ENCODE measurements at places on chromosomes 4 and X. TPM values are rescaled to one million over a fixed set of nuclear protein-coding genes. Genes with fewer than 3 reads are reported as not detected.

DNA sequence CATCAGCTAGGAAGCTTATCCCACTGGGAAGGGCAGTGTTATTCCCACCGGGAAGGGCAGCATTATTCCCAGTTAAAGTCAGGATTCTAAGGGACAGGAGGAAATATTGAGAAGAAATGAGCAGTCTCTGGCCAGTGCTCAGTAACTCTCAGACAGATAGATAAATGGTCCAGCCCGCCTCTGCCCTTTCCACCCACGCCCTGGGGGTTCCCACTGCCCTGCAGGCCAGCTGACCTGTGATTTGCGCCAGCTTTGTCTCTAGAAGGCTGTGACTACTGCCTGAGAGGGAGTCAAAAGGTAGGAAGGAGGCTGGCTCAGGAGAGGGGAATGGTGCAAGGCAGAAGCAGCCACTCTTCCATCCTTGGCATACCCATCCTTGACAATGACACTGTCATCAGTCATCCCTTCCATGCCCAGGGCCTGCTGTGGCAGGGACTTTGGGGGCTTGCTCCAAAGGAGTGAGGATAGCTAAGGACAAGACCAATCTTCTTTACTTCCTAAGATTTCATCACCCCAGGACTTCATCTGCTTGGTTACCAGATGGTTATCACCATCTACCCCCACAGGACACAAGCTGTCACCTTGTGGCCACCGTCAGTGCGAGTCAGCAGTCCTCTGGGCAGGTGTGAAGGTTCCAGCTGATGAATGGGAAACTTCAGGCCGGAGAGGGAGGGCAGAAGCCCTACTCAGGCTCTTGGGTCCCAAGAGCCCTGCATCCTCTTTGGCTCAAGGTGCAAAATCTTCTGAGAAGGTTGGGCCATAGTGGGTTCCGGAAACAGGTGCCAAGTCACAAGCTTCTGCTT lies 49.5 kb downstream of the SEPSECS start:
- H3K27me3 ChIP-seq = peaks cover 22% of the 10 kb centered on the region
- no peak for DNase-seq
- H3K27ac ChIP-seq = no peak overlapping the region
- no peaks in the 10 kb centered on the region for H3K36me3 ChIP-seq
- no peak overlapping the region for H3K4me3 ChIP-seq

NXF2B gene
- total RNA-seq = not detected

CXCL6 gene
- not detected for total RNA-seq

CCNG2 gene
- 11.3 TPM for total RNA-seq

GRIA3 gene
- total RNA-seq = not detected

DNA sequence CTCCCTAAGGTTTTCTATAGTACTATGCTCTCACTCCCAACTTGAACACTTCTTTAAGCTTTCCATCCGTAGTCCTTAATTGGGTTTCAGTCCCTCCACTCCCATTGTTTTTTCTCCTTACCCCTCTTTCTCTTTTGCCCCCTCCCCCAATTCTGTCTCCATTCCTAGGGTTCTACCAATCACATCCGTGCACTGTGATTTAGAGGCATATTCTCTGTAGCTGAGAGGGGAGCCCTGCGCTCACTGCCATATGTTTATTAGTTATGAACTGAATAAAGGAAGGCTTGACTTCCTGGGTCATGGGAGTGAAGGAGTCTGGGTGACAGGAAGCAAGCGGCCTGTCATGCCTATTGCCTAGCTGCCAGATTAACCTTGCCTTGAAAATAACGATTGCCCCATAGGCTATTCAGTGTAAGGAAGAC lies 471 bp downstream of the MCTS1 start:
- no peaks in the 10 kb centered on the region for H3K4me1 ChIP-seq
- no peaks in the 10 kb centered on the region for H3K27me3 ChIP-seq
- peaks cover 3% of the 10 kb centered on the region for H3K36me3 ChIP-seq
- peak overlapping the region; percentile 95 for H3K27ac ChIP-seq
- peak; percentile 33 for DNase-seq

GRCh38 chrX:12890467-12890866 lies 16.0 kb upstream of the TLR8 start:
- DNase-seq = no peak
- no peaks in the 10 kb centered on the region for H3K36me3 ChIP-seq
- H3K4me1 ChIP-seq = no peaks in the 10 kb centered on the region
- no peaks in the 10 kb centered on the region for H3K27me3 ChIP-seq

- no peaks in the 10 kb centered on the region for H3K36me3 ChIP-seq
- DNase-seq = peak; percentile 80
- H3K27me3 ChIP-seq = peaks cover 4% of the 10 kb centered on the region
- no peak overlapping the region for H3K4me3 ChIP-seq
- H3K27ac ChIP-seq = peak overlapping the region; percentile 70
Measured at GRCh38 chrX:39808471-39808917, 289.3 kb downstream of the BCOR start.

MAGEA2 gene
- not detected for total RNA-seq

DNA sequence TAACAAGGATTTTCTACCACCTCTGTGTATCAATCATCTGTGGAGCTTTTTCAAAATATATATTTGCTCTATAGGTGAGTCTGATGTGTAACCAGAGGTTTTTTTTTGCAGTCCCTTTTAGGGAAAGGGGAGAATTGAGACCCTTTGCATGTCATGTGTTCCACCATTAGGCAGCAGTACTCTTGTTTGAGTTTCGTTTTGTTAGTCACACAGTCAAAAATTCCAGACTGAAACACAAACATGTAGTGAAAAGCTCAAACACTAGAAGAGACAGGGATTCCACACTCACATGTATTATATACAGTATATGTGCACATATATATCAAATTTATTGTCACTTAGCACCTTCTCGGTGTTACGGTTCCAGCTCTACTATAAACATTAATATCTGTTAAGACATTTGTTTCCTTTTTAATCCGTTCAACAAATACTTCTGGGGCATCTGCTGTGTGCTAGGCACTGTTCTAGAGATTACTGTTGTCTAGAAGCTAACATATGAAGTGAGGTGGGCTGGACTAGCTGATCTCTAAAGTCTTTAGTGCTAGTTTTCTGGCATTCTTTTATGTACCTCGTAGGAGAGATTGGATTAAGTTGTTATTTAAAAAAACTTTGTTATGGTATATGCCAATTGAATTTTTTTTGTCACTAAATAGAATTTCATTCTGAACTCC lies 5.5 kb downstream of the USP9X start:
- no peak overlapping the region for H3K27ac ChIP-seq
- H3K27me3 ChIP-seq = peaks cover 4% of the 10 kb centered on the region
- no peaks in the 10 kb centered on the region for H3K4me1 ChIP-seq
- H3K4me3 ChIP-seq = no peak overlapping the region
- DNase-seq = peak; percentile 35

GPR173 gene
- total RNA-seq = 1.1 TPM

DNA sequence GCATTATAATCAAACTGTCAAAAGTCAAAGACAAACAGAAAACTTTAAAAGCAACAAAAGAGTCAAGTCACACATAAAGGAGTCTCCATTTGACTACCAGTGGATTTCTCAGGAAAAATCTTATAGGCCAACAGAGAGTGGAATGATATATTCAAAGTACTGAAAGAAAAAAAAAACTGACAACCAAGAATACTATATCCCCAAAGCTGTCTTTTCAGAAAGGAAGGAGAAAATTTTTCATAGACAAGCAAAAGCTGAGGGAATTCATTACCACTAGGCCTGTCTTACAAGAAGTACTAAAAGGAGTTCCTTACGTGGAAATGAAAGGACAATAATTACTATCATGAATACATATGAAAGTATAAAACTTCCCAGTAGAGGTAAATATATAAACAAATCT lies 39.0 kb downstream of the SLC10A7 start:
- no peaks in the 10 kb centered on the region for H3K27me3 ChIP-seq
- DNase-seq = no peak
- no peak overlapping the region for H3K4me3 ChIP-seq
- no peaks in the 10 kb centered on the region for H3K4me1 ChIP-seq
- 0 out of 2 replicates have a peak, but pooled peaks cover 2% of the 10 kb centered on the region for H3K36me3 ChIP-seq
- no peak overlapping the region for H3K27ac ChIP-seq

COL4A6 gene
- total RNA-seq = 0.28 TPM

AFM gene
- not detected for total RNA-seq

DNA sequence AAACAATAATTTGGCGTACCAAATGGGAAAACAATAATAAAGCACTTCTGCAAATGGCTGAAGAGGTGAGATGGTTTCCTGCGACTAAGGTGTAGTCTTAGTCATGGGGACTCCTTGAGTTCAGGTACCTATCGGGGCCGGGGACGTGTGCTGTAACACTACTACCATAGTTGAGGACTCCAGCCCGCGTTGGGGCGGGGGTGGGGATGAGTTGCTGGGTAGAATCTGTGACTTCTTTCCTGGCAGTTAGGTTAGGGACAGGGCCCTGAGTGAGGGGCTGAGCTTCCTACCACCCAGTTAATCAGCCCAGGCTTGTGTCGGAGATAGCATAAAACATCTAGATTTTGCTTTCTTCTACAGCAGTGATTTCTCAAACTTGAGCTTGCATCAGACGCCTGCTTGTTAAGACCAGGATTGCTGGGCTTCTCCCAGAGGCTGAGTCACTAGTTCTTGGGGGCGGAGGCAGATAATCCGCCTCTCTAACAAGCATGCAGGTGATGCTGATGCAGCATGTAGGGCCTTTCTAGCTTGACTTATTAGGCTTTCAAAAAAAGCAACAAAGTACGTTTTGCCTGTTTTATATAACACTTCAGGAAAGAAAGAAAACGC lies 30.2 kb downstream of the RBBP7 start:
- peaks cover 25% of the 10 kb centered on the region for H3K36me3 ChIP-seq
- no peak overlapping the region for H3K4me3 ChIP-seq
- peak overlapping the region; percentile 77 for H3K27ac ChIP-seq
- no peaks in the 10 kb centered on the region for H3K27me3 ChIP-seq
- peaks cover 11% of the 10 kb centered on the region for H3K4me1 ChIP-seq

GRCh38 chr4:13706716-13707115 lies 79.2 kb upstream of the BOD1L1 start:
- H3K4me3 ChIP-seq = no peak overlapping the region
- DNase-seq = no peak
- no peaks in the 10 kb centered on the region for H3K4me1 ChIP-seq
- no peaks in the 10 kb centered on the region for H3K36me3 ChIP-seq
- H3K27ac ChIP-seq = no peak overlapping the region
- H3K27me3 ChIP-seq = no peaks in the 10 kb centered on the region

BCLAF3 gene
- total RNA-seq = 2.8 TPM

DNA sequence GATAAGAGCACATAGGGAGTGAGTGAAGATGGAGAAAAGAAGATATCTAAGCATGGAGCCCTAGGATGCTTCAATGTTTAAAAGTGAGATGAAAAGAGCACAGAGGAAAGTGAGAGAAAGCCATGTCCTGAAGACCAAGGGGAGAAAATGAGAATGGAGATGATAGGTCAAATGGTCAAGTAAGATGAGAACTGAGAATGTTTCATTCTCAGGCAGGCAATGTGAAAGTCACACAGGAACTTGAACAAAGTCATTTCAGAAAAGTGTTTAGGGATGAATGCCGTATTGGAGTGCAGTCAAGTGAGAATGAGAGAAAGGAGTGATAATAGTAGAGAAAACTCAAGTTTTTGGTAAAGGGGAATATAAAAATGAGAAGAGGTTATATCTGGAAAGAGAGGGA lies 148.7 kb upstream of the PTCHD1 start:
- no peaks in the 10 kb centered on the region for H3K36me3 ChIP-seq
- no peak for DNase-seq
- no peaks in the 10 kb centered on the region for H3K27me3 ChIP-seq

All from IMR-90 (cell line).